Activated T-helper 17 cell treated with anti-CD3 and anti-CD28 coated beads, Interleukin-2, amount 50 U/mL, for 72 hours (primary cell): ENCODE measurements at places on chromosomes 2 and 18.
A peak's percentile ranks its signal among the peaks of the same experiment; 100 is the strongest.

- H3K27me3 ChIP-seq, result no peaks in the 10 kb centered on the region
- no peaks in the 10 kb centered on the region for H3K36me3 ChIP-seq
- H3K4me1 ChIP-seq, result no peaks in the 10 kb centered on the region
- no peak overlapping the region for H3K27ac ChIP-seq
These were observed 364.8 kb upstream of the MEIS1 start for GRCh38 chr2:66069937-66070720.

DNA sequence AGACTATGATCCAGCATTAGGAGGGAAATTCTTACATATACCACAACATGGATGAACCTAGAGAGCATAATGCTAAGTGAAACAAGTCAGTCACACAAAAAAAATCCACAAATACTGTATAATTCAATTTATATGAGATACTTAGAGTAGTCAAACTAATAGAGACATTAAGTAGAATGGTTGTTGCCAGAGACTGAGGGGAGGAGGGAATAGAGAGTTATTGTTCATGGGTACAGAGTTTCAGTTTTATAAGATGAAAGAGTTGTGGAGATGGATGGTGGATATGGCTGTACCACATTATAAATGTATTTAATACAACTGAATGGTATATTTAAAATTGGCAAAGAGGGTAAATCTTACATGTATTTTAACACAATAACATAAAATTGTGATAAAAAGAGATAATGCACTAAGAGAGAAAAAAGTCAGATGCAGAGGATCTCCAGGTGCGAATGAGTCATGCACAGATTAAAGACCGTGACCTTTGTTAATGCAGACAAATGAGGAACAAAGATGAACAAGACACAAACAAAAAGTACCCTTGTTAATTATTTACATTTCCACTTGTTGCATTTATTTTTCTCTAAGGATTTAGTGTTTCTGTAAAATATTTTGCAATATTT lies 541.7 kb upstream of the MEX3C start:
- ATAC-seq, result no peak
- no peak overlapping the region for H3K4me3 ChIP-seq
- no peaks in the 10 kb centered on the region for H3K36me3 ChIP-seq
- no peaks in the 10 kb centered on the region for H3K4me1 ChIP-seq
- H3K27ac ChIP-seq, result no peak overlapping the region
- no peaks in the 10 kb centered on the region for H3K27me3 ChIP-seq

GRCh38 chr2:124953921-124954320 lies 928.8 kb downstream of the CNTNAP5 start:
- H3K27ac ChIP-seq, result no peak overlapping the region
- H3K36me3 ChIP-seq, result no peaks in the 10 kb centered on the region
- no peaks in the 10 kb centered on the region for H3K27me3 ChIP-seq
- ATAC-seq, result no peak
- no peaks in the 10 kb centered on the region for H3K4me1 ChIP-seq

GRCh38 chr2:239035361-239035814 lies 187.5 kb downstream of the TWIST2 start:
- H3K27me3 ChIP-seq, result peaks cover 22% of the 10 kb centered on the region
- H3K27ac ChIP-seq, result no peak overlapping the region
- H3K36me3 ChIP-seq, result no peaks in the 10 kb centered on the region

GRCh38 chr2:67974559-67975430 lies 88.0 kb downstream of the C1D start:
- H3K4me1 ChIP-seq, result no peaks in the 10 kb centered on the region
- no peak overlapping the region for H3K4me3 ChIP-seq
- ATAC-seq, result no peak
- no peak overlapping the region for H3K27ac ChIP-seq
- peaks cover 6% of the 10 kb centered on the region for H3K27me3 ChIP-seq

GRCh38 chr18:77108001-77108692 lies 24.4 kb downstream of the MBP start:
- peak; percentile 92 for ATAC-seq
- peak overlapping the region; percentile 53 for H3K27ac ChIP-seq
- H3K4me3 ChIP-seq, result peak overlapping the region; percentile 81
- peaks cover 80% of the 10 kb centered on the region for H3K4me1 ChIP-seq

DNA sequence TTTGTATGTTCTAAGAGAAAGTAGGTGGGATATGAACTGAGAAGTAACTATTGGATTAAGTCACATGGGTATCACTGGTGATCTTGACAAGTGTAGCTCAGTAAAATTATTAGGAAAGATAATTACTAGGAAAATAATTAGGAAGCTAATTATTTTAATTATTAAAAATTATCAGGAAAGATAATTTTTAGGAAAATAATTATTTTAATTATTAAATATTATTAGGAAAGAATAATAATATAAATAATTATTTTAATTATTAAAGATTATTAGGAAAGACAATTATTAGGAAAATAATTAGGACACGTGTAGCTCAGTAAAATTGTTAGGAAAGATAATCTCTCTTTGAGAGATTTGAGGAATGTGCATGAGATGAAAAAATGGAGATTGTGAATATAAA lies 623.4 kb upstream of the PIK3C3 start:
- no peak for ATAC-seq
- no peaks in the 10 kb centered on the region for H3K4me1 ChIP-seq
- H3K27me3 ChIP-seq, result no peaks in the 10 kb centered on the region

DNA sequence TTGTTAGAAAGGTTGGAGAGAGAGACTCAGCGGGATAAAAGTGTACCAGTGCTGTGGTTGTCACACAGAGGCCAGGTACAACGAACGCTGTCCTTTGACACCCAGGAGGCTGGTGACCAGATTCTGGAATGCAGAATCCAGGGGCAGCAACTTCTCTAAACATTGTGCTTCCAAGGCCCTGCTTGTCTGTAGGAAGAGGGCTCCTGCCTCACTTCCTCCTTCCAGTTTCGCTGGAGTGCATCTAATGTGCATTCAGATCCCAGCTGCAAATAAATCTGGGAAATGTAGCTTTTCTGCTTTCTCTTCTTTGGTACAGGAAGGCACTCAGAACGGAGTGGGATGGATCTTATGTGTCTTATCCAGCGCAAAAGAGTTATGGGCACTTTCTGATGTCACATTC lies 171.8 kb upstream of the ATP5MC3 start:
- H3K4me3 ChIP-seq, result no peak overlapping the region
- H3K27me3 ChIP-seq, result peaks cover 44% of the 10 kb centered on the region
- no peak for ATAC-seq
- no peak overlapping the region for H3K27ac ChIP-seq

GRCh38 chr2:231680285-231680991 lies 27.9 kb upstream of the PTMA start:
- peak overlapping the region; percentile 16 for H3K4me3 ChIP-seq
- no peak overlapping the region for H3K27ac ChIP-seq
- ATAC-seq, result no peak
- no peaks in the 10 kb centered on the region for H3K36me3 ChIP-seq
- H3K27me3 ChIP-seq, result peaks cover 14% of the 10 kb centered on the region

GRCh38 chr2:138711812-138712211 lies 68.4 kb downstream of the NXPH2 start:
- no peak overlapping the region for H3K27ac ChIP-seq
- no peaks in the 10 kb centered on the region for H3K4me1 ChIP-seq
- no peak for ATAC-seq

DNA sequence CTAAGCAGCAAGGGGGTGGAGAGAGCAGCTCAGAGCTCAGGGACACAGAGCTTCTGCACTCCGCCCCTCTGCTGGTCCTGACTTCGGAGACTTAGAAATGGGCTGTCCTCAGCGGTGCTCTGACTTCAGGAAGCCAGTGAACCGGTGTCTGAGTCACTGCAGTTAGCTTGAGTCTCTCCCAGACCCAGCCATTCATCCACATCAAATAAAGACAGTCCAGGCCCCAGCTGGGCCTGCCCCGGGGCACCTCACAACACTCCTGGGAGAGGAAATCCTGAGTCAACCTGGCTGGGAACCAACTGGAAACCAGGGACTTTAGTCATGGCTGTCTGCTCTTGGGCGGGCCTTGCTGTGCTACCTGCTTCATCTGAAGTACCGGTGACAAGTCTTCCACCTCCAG lies 5.4 kb upstream of the ITGB6 start:
- H3K36me3 ChIP-seq, result no peaks in the 10 kb centered on the region
- no peaks in the 10 kb centered on the region for H3K27me3 ChIP-seq
- H3K4me3 ChIP-seq, result no peak overlapping the region
- ATAC-seq, result peak; percentile 57
- no peak overlapping the region for H3K27ac ChIP-seq
